NCI-H748 treated with DMSO at 0.1 percent for 48 hours (cell line): ENCODE measurements at places on chromosomes 6 and 20.

DNA sequence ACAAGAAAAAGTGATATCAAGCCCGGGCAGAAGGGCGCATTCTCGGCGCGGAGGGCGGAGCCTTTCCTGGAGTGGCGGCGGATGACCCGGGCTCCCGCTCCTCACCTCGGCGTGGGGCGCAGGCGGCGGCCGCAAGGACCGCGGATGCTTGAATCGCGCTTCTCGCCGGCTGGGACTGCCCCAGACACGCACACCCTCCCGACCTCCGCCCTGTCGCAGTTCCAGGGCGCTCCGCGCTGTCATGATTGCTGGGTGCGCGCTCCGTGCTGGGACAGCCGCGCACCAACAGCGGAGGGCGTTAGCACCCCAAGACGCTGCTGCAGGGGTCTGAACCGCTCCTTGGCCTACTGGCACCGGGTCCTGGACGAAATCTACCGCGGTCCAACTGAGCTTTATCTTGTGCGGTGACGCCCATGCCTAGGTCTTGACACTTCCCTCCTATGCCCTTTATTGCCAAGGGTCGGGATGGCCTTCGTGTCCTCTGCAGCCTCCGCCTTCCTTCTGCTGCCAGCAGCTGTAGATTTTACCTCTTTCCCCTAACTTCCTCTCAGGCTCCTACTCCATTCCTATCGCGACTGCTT, 43.3 kb downstream of the IRAK1BP1 start:
- no peak for DNase-seq

GRCh38 chr6:21213492-21213891, 380.1 kb upstream of the SOX4 start:
- no peak for DNase-seq

DNA sequence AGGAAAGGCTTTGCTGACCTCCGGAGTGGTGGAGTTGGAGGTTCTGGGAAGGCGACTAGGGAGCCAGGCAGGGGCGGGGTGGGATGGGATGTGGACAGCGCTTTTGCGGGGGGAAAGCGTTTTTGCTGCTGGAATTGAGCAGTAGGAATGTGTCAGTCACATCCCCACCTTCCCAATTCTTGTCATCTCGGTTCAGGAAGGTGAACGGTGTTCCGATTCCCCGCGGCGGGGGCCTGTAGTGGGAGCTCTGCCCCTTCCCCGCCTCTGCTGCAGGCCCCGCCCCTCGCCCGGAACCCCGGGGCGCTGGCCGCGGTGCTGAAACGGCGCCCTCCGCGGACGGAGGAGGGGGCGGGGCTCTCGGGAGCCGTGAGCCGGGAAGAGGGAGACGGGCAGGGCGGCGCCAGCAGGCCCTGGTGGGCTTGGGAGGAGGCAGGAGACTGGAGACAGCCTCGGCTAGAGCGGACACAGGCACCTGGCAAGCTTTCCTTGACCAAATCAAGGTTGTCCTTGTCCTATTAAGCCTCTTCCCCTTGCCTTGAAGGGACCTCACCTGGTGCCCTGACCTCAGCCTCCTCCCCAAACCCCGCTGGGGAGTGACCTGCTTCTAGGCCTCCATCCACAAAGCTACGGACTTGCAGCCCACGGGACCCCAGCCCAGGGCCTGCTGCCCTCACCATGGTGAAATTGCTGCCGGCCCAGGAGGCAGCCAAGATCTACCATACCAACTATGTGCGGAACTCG, at the start of gene LHFPL5:
Gene LHFPL5, plus strand, starts transcription at position 357 of the 741 bp plus-strand sequence. Its CDS starts 319 bp downstream, at position 676.
- peak; percentile 69 for DNase-seq

- DNase-seq, result no peak
Observed at GRCh38 chr20:57893366-57893999, 183.7 kb upstream of the PMEPA1 start.

DNA sequence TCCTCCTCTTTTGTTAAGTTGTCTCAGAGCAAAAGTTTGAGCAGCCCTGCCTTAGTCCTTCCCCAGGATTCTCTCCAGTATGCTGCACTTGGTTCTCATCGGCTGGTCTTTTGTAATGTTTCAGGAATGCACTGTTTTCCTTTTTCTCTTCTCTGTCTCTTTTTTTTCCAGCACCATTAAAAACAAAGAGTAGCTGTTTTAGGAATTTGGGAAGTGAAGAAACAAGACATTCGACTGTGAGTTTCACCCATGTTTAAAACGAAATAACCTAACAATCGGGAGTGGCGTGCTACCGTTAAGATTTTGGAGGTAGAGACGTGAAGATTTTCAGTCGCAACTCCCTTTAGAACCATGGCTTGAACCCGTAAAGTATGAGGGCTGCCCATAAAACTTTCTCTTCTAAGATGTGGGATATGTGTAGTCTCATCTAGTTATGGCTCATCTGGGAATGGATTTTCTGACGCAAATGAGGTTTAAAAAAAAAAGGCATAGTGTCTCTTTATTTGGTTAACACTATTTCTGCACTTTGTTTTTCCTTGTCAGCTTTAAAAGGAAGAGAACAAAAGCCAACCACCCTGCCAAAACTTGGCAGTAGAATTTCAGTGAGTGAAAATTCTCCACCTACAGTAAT, 35.9 kb upstream of the RAB23 start:
- DNase-seq, result no peak

- DNase-seq, result no peak
Observed at GRCh38 chr6:15608396-15608795, 54.4 kb downstream of the DTNBP1 start.
